Mucosa of gallbladder (tissue), 1 donor: ENCODE measurements at places on chromosomes 6 and 20.
A peak's percentile ranks its signal among the peaks of the same experiment; 100 is the strongest.

GRCh38 chr20:47262365-47263013 is 94.0 kb downstream of the ZMYND8 start:
- no peak for DNase-seq

DNA sequence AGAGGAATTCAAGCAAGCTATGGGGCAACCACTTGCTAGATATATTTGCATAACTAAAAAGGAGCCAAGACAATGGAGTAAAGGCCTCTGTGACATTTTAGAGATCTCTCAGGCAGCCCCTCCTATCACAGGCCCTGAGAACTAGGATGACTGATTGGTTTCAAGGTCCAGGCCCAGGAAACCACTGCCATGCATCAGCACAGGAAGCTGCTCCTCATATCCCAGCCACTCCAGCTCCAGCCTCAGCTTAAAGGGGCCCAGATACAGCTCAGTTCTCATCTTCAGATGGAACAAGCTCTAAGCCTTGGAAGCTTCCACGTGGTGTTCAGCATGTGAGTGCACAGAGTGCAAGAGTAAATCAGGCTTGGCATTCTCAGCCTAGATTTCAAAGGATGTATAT is 21.1 kb upstream of the THBS2 start:
- DNase-seq = no peak

DNA sequence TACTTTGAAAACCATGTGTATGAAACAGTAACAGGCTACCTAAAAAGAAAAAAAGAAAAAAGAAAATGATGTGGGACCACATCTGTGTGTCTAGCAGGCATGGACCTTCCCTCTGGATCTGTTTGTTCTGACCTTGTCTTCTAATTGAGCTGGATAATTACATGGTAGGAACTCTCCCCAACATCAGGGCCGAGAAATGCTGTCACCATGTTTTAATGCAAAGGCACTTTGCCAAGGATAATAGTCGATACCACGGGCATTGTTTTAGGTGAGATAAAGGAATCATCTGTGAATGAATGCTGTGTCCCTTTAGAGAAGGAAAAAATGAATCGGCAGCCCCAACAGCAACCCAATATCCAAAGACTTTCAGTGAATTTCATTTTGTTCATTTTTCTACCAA is 149.1 kb downstream of the ZDHHC14 start:
- DNase-seq = peak; percentile 51

GRCh38 chr6:169961772-169962561 is 210.5 kb downstream of the ERMARD start:
- no peak for DNase-seq

DNA sequence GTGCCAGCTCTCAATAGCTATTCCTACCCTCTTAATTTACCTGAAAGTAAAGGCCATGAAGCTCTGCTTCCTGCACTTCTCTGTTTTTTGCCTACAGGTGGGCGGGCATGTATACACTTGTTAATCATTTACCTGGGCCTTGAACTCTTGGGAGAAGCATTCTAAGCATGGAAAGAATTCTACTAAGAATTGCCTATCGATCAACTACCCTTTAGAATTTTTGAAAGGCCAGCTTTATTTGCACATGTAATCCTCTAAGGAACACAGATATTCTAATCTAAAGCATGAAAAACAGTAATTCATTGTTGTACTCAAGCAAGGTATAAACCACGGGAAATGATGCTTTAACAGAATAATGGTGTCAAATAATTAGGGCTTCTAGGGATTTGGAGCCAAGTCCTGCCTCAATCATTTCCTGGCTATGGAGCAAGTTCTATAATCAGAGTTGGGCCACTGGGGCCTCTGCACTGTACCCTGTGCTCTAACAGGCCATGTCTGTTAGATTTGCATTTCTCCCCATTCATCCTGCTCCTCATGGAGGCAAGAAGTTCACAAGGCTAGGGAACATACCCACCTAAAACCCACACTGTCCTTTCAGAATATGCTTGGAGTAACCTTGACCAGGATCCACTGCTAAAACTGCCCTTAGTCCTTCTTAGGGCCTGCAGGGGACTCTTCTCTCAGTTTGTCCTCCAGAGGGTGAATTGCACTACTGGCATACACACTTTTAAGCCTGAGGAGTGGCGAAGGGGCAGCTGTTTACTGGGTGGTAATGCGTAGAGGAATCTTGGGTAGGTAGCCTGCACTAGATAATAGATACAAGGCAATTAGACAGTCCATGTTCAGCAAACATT is 276.4 kb upstream of the JAG1 start:
- DNase-seq = peak; percentile 40

DNA sequence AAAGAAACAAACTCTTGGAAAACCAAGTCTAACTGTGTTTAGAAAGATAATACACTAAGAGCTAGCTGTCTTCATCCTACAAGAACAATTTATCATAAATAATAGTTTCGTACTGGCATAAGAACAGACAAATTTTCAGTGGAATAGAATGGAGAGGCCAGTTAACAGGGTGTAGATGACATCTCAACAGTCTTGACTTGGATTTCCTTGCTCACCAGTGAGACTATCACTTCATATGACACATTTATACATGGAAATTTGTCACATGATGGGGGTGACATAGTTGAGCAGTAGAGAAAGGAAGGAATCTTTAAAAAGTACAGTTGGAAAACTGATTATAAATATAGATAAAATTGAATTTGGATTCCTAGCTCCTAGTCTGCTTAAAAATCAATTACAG is 35.6 kb downstream of the TNFAIP3 start:
- no peak for DNase-seq
